ENCODE measurements at places on chromosomes 2 and 18.

- DNase-seq: no peak
Measured at GRCh38 chr2:187655001-187655400, 100.8 kb upstream of the TFPI start.

- no peak for DNase-seq
Measured at GRCh38 chr2:68390114-68390513, 25.0 kb downstream of the PLEK start.

DNA sequence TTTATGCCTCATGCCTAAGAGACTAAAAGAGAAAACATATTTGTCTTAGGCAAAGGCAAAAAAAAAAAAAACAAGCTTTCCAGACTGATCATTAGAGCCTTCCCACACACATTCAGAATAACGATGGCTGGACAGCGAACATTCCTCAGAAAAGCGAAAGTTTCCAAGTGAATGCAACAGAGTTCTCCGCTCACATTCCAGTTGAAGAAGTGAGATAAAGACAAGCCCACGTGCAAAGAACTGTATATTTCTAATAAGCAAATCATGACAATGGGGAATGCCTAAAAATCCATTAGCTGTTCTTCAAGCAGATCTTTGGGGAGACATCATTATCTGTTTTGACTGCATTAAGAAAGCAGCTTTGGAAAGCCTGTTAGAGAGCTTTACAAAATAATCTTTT lies 347.9 kb downstream of the METTL4 start:
- DNase-seq: no peak

- no peak for DNase-seq
Measured at GRCh38 chr18:48351216-48352050, 57.8 kb downstream of the ZBTB7C start.

DNA sequence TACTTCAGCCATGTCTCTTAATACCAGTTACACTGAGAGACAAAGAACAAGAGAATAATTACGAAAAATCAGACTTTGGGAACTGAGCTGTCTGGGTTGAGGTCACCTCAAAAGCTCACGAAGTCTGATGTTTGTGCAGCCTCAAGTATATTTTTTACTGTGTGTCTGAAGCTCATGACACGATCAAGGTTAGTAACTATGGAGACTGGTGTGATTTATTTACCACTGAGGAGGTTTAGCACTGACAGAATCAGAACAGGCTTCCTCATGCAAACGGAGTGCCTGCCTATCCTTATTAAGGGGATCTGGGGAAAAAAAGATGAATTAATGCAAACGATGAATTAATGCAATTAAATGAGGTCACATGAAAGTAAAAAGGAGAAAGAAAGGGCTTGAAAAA lies 61.1 kb upstream of the RAPH1 start:
- DNase-seq: no peak

DNA sequence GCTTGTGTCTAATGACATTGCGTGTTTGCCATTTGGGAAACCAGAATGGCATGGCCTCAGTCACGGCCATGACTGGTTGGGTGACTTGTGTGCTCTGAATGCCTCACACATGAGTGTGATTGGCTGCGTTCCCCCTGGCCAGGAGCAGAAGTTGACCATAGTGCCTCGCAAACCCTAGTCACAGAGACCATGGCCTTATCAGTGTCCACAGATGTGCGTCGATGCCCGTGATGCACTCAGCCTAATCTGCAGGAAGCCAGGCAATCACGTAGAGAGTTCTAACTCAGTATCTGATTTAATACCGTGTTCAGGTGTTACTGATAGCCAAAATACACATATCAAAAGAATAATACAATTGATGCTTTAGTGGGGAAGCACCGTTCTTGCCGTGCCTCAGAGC lies 64.0 kb downstream of the BOLA3 start:
- no peak for DNase-seq

DNA sequence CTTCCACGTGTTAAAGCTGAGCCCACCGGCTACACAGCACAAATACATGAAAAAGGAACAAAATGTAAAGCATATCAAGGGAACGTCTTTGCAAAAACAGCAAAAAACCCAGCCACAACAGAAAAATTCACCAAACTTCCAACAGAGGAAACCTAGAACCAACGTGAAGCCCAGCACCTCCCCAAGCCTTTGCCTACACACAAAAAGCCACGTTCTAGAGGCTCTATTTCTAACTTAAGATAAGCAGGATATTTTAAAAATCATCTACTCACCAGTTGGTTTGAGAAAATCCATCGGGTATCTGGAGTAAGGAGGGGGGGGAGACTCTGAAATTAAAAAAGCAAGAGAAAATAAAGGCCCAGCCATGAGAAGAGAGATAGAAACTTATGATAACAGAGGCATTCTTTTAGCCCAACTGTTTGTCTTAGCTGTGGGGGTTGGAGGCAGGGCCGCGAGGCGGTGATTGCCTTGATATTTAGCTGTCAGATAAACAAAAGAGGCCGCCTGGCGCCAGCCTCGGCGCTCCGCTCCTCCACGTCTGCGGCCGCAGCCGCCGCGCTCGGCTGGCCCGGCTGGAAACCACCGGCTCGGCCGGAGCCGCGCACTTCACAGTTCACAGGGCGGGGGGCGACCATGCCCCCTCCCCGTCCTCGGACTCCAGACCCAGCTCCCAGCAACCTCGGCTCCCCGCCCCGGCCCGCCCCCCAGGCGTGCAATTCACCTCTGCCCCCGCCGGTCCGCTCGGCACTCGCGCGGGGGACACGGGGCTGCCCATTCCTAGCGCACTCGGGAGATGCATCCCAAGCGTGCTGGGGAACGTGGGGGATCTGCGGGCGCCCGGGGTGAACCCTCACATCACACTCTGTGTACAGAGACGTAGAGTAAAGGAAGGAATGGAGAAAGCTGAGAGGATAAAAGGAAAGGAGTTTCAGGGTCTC lies 2.4 kb downstream of the SMAD7 start:
- DNase-seq: no peak

- no peak for DNase-seq
Measured at GRCh38 chr18:77969972-77970371, 720.3 kb downstream of the GALR1 start.

DNA sequence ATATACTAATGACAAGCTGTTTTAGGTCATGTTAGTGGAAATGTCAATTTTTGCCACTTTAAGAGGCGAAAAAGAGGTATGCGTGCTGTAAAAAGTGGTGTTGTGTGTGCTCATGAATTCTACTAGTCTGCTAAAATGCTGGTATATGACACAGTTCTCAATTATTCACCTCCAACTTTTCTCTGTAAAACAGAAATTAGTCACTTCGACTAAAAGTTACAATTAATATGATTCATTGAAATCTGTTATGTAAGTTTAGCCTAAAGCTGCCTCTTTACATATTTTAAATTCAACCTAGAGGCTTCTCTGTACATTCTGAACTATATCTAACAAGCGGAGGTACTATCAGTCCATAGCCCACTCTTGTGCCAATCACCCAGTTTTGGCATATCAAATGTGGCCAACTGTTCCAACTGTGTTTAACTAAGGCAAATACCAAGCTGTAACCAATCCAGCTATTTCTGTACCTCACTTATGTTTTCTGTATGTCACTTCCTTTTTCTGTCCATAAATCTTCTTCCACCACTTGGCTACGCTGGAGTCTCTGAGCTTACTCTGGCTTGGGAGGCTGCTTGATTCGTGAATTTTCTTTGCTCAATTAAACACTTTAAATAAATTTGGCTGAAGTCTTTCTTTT lies 20.8 kb downstream of the BAZ2B start:
- DNase-seq: no peak

GRCh38 chr2:201781557-201782051 lies 871 bp upstream of the ALS2 start:
- peak; percentile 5 for DNase-seq

GRCh38 chr2:207935991-207936370 lies 89.3 kb downstream of the PLEKHM3 start:
- no peak for DNase-seq

DNA sequence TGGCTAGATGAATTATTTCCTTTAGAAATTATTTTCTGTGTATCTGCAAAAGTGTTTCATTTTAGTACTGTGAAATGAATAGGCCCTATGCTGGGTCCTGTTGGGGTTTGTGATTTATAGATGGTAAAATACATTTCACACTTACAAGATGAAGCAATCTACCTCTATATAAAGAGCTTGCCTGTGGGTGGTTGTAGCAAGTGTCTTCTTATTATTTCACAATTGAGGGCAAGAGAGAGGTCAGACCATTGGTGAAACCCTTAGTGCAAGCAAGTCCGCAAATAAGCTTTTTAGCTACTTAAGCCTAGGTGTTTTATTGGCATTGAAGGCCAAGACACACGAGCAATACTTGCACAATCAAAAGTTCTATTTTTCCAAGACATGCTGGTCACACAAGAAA lies 153.1 kb downstream of the FMNL2 start:
- no peak for DNase-seq

DNA sequence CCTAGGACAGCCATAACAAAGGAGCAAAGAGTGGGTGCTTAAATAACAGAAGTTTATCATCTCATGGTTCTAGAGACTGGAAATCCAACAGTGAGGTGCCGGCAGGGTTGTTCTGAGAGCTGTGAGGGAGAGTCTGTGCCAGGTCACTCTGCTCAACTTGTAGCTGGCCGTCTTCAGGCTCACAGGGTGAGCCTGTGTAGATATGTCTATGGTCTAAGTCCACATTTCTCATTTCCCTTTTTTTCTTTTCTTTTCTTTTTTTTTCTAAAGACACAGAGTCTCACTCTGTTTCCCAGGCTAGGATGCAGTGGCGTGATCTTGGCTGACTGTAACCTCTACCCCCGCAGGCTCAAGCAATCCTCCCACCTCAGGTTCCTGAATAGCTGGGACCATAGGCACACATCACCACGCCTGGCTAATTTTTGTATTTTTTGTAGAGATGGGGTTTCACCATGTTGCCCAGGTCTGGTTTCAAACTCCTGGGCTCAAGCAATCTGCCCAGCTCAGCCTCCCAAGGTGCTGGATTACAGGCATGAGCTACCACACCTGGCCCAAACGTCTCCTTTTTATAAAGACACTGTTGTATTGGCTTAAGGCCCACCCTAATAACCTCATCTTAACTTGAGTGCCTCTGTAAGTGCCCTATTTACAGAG lies 142.2 kb downstream of the SP3 start:
- DNase-seq: no peak

GRCh38 chr2:96524482-96525210 lies 11.9 kb upstream of the ARID5A start:
- no peak for DNase-seq

DNA sequence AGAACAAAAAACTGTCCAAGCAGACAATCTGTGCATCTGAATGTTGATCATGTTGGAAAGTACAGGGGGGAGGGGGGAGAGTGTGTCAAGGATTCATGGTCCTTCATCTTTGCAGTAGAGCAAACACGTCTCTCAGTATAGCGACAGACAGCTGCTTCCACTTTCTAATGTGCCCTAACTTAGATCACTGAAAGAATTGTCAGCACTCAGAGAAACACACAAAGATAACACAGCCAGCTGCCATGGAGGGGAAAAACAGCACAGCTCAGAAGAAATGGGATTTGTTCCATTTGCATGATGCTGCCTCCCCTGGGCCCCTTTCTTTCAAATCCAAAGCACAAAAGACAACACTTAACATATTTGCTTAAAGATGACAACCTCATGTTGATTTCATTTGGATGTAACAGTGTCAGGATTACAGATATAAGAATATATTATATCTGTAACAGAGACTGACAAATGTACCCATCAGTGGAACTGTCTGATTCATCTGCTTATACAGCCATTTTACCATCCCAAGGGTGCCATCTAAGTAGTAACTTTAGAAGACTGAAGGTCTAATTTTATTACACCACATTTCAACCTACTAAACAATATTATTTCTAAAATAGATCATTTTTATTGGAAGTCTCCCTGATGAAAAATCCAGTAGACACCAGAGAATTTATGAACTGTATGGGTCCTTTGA lies 17.7 kb downstream of the FIGN start:
- no peak for DNase-seq

GRCh38 chr2:263022-263738 lies 652 bp downstream of the SH3YL1 start:
- DNase-seq: no peak

DNA sequence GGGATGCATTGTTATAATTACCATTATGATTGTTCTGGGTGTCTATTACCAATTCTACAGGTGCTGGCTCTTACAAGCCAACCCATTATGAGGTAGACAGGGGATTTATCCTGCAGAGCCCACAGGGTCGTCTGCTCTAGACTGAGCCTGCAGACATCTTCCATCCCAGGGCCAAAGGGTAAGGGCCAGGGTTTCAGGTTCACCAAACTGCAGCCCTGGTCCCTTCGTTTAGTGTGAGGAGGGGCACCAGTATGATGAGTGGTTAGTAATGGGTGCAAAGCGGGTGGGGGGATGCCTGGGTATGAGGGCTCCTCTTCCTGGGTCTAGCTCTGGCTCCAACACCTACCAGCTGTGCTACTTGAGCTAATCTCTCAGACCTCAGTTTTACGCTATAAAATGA lies 1.2 kb upstream of the ARID5A start:
- DNase-seq: no peak

GRCh38 chr2:43127941-43128558 lies 98.4 kb downstream of the ZFP36L2 start:
- DNase-seq: no peak

DNA sequence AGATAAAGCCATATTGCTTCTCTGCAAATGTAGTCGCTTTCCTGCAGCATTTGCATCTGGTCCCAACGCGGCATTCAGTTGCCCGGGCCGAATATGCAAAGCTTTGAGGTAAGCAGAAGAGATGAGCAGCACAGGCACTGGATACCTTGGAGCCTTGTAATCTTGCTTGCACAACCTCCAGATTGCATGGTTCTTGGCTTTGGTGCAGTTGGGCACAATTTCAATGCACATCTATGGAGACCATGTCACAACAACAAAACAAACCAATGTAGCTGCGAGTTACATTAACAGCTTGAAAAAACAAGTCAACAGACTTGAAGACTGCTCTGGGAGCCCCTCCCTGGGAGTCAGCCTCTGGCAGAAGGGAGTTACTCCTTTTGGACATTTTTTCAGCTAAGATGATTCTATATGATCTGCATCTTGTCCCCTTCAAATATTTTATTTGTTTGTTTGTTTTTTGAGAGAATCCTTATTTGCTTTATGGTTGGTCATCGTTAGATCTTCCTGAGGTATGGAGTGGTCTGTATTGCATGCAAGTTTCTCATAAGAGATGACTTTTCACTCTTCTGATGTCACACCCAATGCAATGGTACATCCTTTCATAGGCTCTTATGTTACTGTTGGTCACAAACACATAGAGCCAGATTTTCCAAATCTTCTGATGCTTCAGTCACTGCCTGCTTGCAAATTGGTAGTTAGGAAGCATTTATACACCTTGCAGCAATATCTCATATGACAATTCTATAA lies 113.5 kb downstream of the EFEMP1 start:
- DNase-seq: no peak
